ENCODE measurements at places on chromosomes 1 and 21.

DNA sequence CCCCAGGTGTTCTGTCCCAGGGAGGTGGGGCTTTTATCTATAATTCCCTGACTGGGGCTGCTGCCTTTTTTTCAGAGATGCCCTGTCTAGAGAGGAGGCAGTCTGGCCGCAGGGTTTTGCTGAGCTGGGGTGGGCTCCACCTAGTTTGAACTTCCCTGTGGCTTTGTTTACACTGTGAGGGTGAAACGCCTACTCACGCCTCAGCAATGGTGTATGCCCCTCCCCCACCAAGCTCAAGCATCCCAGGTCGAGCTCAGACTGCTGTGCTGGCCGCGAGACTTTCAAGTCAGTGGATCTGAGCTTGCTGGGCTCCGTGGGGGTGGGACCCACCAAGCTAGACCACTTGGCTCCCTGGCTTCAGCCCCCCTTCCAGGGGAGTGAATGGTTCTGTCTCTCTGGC lies 124.3 kb downstream of the CENPF start:
- no peak for DNase-seq

GRCh38 chr1:189675712-189676244 lies 801.9 kb downstream of the BRINP3 start:
- no peak for DNase-seq

GRCh38 chr21:43339668-43340067 lies 87.3 kb downstream of the SIK1 start:
- DNase-seq: no peak

- DNase-seq: no peak
Measured at GRCh38 chr1:93980320-93981273, 71.4 kb upstream of the GCLM start.

DNA sequence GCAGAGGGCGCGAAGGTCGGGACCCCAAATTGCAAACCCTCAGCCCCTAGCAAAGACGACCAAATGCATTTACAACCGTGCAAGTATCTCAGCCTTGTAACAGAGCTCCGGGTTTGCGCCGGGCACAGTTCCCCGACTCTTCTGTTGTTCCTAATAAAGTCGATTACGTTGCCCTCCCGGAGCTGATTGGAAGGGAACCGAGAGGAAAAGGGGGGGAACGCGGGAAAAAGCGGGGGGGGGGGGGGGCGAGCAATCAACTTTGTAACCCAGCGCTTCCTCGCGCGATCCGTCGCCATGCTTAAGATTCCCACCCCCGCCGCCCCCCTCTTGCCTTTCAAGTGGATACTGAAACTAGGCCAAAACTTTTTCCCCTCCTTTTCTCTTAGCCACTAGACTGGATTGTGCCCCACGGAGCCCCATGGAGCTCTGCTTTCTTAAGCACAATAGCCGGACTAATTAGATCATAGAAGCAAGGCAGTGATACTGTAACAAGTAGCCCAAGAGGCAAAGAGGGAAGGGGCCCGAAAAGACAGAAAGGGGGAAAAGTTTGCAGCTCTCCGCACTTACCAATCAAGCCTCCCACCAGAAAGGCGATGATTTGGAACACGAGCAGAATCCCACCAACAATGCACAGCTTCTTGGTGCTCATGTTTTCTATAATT lies 565 bp downstream of the WLS start:
- DNase-seq: peak; percentile 15

GRCh38 chr1:114063544-114063943 lies 84.3 kb downstream of the OLFML3 start:
- DNase-seq: no peak

- no peak for DNase-seq
Measured at GRCh38 chr1:76843821-76844464, 23.3 kb upstream of the ST6GALNAC5 start.

DNA sequence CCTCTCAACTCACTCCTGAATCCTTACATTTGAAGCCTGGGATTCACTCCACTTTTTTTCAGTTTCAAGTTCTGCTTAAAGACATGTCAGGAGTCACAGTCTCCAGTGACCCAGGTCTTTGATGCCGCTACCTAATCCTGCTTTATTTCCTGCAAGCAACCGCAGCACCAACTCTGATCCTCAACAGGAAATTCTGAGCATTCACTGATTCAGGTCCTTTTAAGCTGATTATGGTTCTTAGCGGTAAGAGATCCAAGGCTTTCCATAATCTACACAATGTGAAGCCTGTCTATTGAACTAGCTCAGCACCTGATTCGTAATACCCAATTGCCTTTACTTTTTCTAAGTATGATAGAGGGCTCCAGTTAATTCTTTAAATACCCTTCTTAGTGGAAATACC lies 43.7 kb upstream of the PIGC start:
- no peak for DNase-seq

- no peak for DNase-seq
Measured at GRCh38 chr1:78279051-78279450, 211.7 kb upstream of the PTGFR start.

DNA sequence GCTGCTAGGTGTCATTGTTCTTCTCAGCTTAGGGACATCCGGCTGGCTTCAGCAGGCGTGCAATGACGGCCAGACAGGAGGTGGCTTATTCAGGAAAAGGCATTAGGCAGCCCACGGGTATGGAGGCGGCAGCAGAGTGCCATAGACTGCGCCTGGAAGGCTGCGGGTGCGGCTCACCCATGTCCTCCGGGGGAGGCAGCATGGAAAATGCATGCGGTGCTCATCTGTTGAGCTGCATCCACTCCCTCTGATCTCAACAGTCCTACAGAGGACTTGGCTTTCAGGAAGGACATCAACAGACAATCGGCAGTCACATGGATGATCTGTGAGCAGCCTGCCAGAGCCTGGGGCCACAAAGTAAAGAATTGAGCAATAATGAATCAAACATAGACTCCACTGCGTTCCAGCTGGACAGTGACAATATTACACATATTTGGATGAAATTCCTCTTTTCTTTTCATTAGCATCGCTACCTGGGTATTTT lies 42.9 kb downstream of the UMODL1 start:
- DNase-seq: no peak
